ENCODE measurements at places on chromosomes 16 and 17.
A peak's percentile ranks its signal among the peaks of the same experiment; 100 is the strongest.

- DNase-seq, result no peak
Observed at GRCh38 chr16:48608452-48608851, 1.5 kb downstream of the N4BP1 start.

DNA sequence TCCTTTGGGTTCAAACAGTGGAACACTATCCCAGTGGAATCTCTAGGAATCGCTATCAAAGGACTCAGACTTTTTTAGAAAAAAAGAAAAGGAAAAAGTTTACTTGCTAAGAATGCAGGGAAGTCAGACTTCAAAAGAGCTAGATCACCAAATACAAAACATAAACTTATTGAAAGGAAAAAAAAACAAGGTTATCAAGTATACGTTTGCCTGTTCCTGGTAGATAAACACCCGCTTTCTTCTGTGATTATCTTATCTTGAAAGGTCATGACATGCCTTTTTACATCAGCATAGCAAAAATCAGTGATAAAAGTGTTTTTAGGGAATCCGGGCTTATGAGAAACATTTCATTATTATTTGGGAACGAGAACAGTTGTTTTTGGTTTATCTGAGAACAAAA lies 129.3 kb upstream of the TMEM97 start:
- DNase-seq, result no peak

DNA sequence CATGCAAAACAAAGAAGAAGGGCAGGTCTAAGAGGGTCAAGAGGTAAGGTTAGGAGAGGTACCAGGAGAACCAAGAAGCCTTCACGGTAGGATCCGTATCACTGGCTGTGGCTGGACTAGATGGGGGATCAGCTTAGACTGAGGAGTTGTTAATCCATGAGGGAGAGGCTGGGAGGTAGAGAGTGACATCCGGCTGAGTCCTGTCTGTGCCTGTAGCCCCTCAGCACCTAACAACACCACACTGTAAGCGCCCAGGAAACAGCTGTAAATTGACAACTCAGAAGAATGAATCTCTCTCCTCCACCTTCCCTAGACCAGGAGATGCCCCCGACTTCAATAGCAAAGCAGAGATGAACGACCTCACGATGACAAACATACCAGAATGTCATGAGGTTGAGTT lies 199.4 kb upstream of the RPL38 start:
- no peak for DNase-seq

DNA sequence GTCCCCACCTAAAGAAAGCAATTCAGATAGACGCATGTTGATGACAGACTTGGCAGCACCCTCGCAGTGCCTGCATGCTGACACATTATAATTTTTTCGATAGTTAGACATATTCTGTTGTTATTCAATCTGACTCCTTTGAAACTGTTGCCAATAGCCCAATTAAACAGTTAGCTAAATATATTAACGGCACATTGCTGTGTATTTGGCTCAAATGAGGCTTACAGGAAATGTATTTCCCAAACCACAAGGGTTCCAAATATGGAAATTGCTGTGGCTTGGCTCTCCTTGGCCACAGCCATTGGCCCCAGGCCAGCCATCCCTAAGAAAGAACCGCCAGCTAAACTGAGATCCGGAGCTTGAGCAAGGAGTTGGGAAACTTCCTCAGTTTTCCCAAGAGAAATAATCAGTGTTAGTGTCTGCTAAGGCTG lies 31.1 kb downstream of the C16orf82 start:
- peak; percentile 79 for DNase-seq
